ENCODE measurements at places on chromosomes 7 and 10.

- DNase-seq, result no peak
These were observed 176.2 kb downstream of the HERPUD2 start for GRCh38 chr7:35518767-35519166.

DNA sequence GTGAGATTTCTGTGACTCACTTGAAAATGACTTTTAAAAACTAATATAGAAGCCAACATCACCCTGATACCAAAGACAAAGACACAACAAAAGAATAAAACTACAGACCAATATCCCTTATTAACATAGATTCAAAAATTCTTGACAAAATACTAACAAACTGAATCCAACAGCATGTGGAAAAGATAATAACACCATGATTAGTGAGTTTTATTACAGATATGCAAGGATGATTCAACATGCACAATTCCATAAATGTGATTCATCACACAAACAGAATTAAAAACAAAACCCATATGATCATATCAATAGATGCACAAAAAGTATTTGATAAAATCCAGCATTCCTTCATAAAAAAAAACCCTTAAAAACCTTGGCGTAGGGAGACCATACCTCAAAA lies 6.5 kb downstream of the MGAM start:
- DNase-seq, result no peak

- peak; percentile 54 for DNase-seq
These were observed 43.1 kb downstream of the MBL2 start for GRCh38 chr10:52729271-52730104.

- no peak for DNase-seq
These were observed 7.5 kb downstream of the GDI2 start for GRCh38 chr10:5805711-5806110.

- peak; percentile 29 for DNase-seq
These were observed 63.8 kb downstream of the PAPSS2 start for GRCh38 chr10:87723500-87723899.

DNA sequence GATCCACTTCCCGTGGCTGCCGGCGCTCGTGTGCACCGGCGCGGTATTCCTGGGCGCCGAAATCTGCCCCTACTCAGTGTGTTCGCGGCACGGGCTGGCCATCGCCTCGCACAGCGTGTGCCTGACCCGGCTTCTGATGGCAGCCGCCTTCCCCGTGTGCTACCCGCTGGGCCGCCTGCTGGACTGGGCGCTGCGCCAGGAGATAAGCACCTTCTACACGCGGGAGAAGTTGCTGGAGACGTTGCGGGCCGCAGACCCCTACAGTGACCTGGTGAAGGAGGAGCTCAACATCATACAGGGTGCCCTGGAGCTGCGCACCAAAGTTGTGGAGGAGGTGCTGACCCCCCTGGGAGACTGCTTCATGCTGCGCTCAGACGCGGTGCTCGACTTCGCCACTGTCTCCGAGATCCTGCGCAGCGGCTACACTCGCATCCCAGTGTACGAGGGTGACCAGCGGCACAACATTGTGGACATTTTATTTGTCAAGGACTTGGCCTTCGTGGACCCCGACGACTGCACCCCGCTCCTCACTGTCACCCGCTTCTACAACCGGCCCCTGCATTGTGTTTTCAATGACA lies 1.3 kb downstream of the CNNM1 start:
- DNase-seq, result no peak

DNA sequence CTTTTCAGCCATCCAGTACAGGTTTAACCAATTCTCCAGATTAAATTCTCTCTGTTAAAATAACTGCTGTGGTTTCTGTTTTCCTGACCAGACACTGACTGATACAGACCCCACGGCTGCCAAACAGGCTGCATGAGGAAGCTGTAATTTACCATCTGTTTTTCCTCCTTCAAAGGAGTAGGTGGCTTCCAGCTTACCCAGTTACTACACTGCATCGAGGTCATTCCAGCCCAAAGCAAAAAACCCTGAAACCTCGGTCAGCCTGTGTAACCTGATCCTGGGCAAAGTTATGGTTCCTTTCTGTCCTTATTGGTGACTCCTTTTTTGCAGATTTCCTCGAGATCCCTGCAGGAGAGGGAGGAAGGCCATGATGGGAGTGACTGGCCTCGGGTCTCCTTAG lies 27.9 kb upstream of the LOXL4 start:
- no peak for DNase-seq

DNA sequence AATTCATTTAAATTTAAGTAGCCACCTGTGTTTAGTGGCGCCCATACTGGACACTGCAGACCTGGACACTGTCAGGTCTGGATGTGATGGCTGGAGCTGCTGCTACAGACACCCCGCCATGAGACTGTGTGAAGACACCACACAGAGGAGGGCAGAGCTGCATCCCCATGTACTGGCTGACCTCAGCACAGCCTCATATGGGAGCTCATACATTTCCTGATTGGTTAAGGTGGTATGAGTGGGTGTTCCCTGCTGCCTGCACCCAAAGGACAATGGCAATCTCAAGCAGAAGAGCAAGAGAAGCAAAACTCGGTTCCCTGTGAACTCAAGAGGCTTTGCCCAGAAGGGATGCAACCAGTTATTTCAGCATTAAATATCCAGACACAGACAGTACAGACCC lies 60.0 kb downstream of the DLG5 start:
- DNase-seq, result no peak

DNA sequence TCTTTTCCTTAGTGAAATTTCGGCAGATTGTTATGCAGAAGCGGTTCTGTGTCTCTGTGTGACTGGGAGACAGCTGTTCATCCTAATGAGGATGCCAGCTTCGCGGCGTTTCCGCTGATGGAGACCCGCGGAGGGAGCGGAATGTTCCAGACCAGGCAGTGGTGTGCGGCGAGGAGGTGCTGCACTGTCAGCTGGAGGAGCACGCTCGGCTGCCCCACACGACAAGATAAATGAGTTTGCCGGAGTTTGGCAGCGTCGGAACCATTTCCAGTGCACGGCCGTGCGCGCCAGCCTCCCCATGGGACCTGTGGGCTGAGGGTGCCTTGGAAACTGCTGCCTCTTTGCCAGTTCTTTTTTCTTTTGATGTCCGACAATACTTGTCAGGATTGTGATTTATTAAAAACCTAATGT lies 64.6 kb downstream of the WDR37 start:
- DNase-seq, result peak; percentile 11
